ENCODE measurements at places on chromosomes 3 and 15.

- DNase-seq: no peak
These were observed 84.3 kb downstream of the SHQ1 start for GRCh38 chr3:72763751-72764440.

DNA sequence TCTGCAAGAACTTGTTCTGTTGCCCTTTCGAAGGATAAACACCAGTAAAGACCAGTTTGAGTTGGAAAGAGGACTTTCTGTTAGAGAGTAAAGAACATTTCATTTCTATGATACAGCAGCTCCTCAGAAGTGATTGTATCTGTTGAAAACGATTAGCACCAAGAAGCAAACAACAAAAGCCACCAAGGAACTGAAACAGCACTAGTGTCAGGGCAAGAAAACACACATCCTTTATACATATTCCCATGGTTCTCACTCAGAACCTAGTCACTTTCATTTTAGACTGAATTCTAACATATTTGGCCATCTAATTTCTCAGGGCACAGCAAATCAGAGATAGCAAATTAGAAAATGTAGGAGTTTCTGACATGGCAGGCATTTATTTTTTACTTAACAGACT is 116.1 kb downstream of the ATP1B3 start:
- DNase-seq: no peak

- DNase-seq: no peak
These were observed 670 bp upstream of the ISLR start for GRCh38 chr15:74172701-74173379.

DNA sequence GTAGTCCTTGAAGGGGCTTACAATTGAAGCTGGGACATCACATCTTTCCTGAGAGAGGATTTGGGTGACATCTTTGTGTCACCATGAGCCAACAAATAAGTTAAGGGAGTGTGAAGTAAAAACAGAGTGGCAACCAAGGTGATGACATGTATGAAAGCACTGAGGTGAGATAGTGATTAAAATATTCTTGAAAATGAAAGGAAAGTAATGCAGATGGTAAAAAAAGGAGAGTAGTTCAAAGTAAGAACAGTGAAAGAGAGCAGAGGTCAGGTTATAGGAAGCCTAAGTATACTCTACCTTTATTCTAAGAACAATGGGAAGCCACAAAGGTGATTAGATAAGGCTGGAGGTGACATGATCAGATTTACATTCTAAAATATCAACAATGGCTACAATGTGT is 486.1 kb downstream of the DIPK2A start:
- DNase-seq: no peak

DNA sequence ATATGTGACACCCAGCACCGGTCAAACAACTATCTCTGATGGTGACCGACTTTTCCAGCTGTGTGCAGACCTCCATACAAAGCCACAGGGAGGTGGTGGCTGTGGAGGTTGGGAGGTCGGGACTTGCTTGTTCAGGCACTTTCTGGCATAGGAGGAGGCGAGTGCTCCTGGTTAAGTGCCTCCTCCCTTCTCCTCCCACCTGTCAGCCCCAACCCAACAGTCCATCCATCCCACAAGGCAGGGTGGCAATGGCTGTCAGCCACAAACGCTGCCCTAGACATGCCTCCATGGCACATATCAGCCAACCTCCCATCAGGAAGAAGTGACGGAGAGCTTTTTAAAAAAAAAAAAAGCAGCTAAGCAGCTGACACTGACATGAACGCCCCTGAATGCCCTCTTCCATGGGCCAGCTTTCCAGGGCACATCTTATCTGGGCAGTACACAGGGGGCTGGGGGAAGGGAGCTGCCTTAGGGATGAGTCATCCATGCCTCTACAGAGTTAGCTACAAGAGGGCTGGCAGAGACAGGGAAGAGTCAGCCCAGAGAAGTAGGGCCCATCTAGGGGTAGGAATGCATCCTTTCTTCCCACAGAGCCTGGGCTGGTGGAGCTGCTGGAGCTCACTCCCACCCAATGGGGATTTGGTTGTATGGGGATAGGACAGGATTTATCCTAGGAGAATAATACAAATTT is 41.2 kb downstream of the CCDC12 start:
- DNase-seq: peak; percentile 80

- no peak for DNase-seq
These were observed 23.7 kb downstream of the CIP2A start for GRCh38 chr3:108565506-108565905.

GRCh38 chr3:34239875-34240274 is 441.4 kb downstream of the PDCD6IP start:
- no peak for DNase-seq

GRCh38 chr3:58073301-58074108 is 65.3 kb downstream of the FLNB start:
- no peak for DNase-seq

DNA sequence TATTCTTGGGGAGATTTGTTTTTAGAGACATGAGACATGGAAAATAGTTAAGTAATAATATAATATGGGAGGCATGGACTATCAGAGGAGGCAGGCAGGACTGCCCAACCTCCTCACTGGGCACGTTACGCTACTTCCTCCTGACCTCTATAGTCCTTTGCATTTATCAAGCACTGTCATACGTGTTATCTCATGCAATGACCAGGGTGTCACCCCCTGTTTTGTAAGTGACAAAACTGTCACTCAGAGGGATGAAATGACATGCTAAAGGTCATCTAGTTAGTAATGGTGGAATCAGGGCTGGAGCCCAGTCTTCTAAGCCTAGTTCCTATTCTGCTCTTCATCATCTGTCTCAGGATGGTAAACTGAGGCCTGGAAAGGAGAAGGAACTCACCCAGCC is 66.7 kb downstream of the ST6GAL1 start:
- DNase-seq: no peak

GRCh38 chr3:154956815-154957214 is 123.3 kb upstream of the MME start:
- DNase-seq: no peak
